IPS DF 19.7 (cell line): ENCODE measurements at places on chromosomes 5 and 9.

DNA sequence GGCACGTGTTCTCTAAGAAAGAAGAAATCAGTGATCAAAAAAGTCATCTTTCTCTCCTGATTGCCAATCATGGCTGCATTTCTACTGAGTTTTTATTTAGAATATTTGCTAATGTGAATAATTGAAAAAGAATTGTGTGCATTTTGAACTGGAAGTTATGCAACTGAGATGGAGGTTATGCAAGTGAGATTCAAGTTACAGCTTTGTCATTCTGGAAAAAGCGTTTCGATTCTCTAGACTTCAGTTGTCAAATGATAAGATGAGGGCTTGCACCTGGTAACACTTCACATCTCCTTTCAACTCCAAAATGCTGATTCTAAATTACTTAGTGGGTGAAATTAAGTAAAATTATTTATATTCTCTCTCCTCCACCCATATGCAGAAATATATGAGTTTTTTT, 36.4 kb downstream of the C6 start:
- no peak for DNase-seq

DNA sequence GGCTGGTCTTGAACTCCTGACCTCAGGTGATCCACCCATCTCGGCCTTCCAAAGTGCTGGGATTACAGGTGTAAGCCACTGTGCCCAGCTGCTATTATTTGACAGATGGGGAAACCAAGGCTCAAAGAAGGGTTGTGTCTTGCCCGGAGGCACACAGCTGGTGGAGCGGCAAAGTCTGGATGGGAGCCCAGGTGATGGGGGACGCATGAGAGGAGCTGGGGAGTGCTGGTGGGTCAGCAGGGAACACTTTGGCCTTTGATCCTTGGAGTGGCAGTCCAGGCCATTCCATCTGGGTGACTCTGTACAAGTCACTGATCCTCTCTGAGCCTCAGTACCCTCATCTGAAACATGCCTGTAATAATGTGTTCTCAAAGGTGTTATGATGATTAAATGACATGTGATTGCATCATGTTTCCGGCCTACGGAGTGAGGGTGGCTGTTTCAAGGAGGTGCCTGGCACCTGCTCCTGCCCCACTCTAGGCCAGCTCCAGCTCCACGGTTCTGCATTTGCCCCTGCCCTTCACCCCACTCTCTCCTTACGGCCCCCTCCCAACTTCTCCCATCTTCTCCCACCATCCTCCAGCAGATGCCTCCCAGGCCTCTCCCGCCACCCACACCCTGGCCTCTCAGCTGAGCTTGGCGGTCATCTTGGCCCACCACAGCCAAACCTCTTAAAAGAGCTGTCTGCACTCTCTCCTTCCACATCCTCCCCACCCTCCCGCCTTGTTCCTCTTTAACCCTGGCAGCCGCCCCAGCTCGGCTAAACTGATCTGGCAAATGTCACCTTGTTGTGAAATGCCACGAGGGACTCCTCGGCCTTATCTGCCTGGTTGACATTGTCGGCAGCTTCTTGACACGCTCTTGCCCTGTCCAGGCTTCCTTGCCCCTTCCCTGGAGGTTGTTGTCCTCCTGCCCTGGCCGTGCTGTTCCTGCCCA, 5.5 kb upstream of the DBN1 start:
- no peak for DNase-seq

GRCh38 chr9:130313103-130313858, 47.7 kb downstream of the HMCN2 start:
- no peak for DNase-seq

DNA sequence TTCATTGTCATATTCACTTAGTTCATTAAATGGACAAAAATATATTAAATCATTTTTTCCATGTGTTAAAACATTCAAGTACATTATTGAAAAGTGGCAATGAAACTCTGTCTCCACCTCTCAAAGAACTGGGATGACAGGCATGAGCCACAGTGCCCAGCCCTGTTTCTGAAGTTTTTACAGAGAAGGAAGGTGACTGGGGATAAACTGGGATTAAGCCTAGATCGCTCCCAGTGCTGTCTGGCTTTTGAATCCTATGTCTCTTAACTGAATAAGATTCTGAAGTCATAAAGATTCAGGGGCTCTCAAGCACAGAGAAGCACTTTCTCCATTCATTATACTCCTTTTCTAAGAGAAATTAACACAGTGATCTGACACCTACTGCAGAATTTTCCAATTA, 88.3 kb downstream of the SLC38A9 start:
- DNase-seq, result no peak

DNA sequence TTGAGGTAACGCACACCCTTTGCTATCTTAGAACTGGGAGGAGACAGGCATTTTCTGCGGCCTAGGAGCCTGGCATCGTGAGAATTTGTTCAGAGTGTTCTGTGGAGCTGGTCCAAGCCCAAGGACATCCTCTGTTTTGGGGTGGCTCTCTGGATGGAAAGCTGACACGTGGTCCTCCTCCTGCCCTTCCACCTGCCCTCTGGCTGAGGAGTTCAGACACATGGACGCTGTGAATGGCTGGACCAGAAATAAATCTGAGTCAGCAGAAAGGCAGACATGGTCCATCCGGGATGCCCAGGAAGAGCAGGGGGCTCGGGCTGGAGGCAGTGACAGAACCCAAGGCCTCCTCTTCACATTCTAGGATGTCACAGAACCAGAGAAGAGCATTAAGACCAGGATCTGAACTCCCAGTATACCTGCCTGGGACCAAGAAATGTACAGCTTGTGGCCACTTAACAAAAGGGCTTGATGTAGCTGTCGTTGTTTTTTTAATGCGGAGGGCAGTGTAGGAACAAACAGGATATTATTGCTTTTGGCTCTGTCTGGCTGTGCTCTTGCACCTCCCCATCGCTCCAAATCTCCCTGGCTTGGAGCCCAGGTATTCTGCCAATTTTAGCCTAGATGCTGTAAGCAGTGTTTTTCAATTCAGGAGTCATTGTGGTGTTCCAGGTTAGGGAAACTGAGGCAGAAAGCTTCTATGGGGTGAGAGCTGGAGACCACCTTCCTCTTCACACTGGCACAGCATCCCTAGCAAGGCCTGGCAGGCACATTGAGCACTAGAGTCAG, 2.4 kb downstream of the CKMT2 start:
- no peak for DNase-seq

GRCh38 chr5:54150841-54151240, 159.5 kb downstream of the ARL15 start:
- no peak for DNase-seq

GRCh38 chr5:15502208-15502607, 2.2 kb downstream of the FBXL7 start:
- no peak for DNase-seq

- no peak for DNase-seq
These were observed 196.4 kb downstream of the SEMA6A start for GRCh38 chr5:116378007-116378776.

GRCh38 chr5:120463991-120464626, at the start of gene PRR16:
Gene PRR16, plus strand, starts transcription at chr5:120464300.
- no peak for DNase-seq

- no peak for DNase-seq
These were observed 81.2 kb upstream of the CCDC112 start for GRCh38 chr5:115377468-115378217.

- peak; percentile 5 for DNase-seq
These were observed 141.2 kb downstream of the LURAP1L start for GRCh38 chr9:12916042-12916441.

DNA sequence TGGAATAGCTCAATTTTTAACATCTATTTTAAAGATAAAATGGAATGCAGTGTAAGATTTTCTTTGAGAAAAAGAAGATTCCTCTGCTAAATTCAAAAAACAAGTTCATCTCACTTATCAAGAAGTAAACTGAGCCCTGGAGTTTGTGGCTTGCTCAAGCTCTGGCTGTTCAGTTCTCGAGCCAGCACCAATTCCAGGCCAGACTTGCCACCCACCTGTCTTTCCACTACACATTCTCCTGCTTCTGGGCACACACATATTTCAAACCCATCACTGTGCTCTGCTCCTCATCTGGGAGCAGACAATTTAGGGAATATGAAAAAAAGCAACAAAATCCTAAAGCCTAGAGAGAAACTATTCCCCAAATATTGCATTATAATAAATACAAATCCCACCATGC, 424.5 kb downstream of the ENC1 start:
- DNase-seq, result no peak

- DNase-seq, result no peak
These were observed 6.8 kb upstream of the NEURL1B start for GRCh38 chr5:172634106-172634899.

- DNase-seq, result no peak
These were observed 136.3 kb downstream of the APBA1 start for GRCh38 chr9:69535911-69536310.

GRCh38 chr9:121498150-121498486, 1.5 kb downstream of the GGTA1 start:
- DNase-seq, result peak; percentile 60

GRCh38 chr9:134962973-134963364, 45.3 kb upstream of the FCN1 start:
- no peak for DNase-seq

DNA sequence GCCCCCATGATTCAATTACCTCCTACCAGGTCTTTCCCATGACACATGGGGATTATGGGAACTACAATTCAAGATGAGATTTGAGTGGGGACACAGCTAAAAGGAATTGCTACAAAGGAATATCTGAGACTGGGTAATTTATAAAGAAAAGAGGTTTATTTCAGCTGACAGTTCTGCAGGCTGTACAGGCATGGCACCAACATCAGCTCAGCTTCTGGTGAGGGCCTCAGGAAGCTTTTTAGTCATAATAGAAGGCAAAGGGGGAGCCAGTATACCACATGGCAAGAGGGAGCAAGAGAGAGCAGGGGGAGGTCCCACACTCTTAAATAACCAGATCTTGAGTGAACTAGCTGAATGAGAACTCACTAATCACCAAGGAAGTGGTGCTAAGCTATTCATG, 11.2 kb upstream of the ALDOB start:
- DNase-seq, result no peak

- DNase-seq, result no peak
These were observed 18.0 kb downstream of the ATOX1 start for GRCh38 chr5:151740336-151740942.

DNA sequence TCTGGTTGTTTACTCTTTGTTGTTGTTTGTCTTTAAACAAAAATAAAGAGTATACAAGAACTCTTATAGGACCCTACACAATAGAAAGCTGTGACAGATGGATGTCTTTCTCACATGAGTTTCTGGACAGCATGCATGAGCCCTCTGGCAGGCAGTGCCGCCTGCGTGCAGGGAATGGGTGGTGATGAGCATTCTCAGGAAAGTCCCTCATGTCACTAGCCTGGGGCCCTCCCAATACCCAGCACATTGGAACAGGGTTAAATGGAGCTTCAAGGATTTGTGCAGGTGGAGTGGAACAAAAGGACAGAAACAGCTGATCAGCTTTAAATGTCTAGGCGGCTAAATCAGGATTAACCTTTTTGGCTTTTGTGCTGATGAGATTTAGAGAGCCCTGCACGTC, 181.0 kb upstream of the CD180 start:
- DNase-seq, result no peak

DNA sequence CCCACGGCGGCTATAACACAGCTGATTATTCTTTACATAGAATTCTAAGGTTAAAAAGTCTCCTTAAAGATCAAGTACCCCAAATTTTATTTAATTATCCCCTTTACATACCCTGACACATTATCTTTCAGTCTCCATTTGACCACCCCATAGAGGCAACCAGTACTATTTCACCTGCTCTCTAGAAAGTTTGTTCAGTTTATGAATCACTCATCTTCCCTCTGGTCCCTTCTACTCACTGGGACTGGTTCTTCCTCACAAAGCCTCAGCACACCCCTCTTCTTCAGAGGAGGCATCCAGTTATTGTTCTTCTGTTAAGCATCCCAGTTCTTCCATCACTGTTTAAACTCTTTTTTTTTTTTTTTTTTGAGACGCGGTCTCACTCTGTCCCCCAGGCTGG, 42.8 kb downstream of the PPP1R2B start:
- no peak for DNase-seq

DNA sequence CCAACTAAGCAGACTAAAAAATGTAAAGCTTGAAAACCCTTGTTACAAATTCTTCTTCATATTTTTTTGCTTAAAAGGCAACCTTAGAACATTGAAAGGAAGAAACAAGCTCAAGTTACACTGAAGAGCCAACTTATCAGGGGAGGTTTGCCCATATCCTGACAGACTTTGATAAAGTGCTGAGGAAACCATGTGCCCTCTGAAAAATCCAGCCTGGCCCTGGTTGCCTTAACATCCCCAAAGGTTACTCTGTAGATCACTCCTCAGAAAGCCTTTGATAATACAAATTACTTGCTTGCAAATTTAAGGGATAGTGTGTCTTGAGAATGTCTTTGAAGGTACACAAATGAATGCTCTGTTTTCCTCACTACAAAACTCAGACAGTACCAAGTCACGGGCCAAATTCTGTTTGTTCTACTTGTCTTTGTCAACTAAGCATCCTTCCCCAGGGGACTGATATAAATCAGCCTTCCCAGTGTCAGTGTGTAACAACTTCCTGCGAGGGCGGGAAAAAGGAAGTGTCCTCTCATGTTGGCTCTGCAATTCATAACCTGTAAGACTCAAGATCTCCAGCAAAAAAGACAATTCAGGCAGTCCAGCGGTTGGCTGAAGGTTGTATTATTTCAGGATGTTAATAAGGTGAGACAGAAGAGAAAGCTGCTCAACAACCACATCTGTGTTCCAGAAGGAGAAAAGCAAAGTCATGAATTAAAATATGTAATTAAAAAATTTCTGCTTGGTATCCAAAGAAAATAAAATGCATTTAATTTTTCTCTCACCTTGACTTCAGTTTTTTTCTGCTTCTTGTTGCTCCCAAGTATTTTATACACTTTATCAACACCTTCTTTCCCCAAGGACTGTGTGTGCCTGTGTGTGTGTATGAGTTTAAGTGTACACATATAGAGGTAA, 199.9 kb downstream of the PIK3R1 start:
- no peak for DNase-seq

DNA sequence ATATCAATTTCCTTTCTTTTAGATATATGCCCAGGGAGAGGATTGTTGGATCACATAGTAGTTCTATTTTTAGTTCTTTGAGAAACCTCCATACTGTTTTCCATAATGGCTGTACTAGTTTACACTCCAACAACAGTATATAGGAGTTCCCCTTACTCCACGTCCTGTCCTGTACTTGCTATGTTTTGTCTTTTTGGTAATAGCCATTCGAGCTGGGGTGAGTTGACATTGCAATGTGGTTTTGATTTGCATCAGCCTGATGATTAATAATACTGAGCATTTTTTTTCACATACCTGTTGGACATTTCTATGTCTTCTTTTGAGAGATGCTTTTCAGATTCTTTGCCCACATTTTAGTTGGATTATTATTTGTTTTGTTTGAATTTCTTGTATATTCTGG, 445.9 kb downstream of the NTRK2 start:
- DNase-seq, result no peak
